ENCODE measurements at places on chromosomes 1 and 21.
A peak's percentile ranks its signal among the peaks of the same experiment; 100 is the strongest.

DNA sequence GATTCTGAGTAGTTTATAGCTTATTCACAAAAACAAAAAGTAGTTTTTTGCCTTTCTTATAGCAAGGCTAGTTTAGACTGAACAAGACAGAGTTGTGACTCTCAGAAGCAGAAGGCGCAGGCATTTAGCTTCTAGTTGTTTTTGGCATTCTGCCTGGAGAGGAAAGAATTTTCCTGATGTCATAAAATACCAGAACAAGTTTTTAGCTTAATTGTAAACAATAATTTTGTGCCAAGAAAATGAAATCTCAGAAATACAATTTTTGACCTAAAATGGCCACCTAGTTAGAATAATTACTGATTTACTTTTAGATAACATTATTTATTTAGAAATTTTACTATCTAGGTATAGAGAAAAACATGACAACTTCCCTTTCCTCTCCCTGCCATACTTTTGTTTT is 1.0 kb downstream of the DNAJB4 start:
- DNase-seq: peak; percentile 30

DNA sequence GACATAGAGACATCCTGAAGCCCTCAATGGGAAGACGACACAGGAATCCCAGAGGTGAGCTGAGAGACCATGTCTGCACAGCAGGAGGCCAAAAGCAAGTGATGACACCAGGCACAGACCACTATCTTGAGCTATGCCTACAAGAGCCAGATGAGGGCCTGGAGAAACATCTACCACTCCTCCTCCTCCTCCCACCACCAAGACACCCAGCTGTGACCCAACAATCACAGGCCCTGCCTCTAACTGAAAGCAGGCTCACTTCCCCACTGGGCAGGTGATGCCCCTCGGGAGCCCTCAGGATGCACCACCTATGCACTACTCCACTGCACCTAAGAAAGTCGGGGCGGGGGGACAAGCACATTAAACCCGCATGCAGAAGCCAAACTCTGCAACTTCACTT is 16.5 kb downstream of the TADA1 start:
- no peak for DNase-seq

GRCh38 chr1:119626841-119627240 is 21.2 kb downstream of the ZNF697 start:
- DNase-seq: peak; percentile 65

DNA sequence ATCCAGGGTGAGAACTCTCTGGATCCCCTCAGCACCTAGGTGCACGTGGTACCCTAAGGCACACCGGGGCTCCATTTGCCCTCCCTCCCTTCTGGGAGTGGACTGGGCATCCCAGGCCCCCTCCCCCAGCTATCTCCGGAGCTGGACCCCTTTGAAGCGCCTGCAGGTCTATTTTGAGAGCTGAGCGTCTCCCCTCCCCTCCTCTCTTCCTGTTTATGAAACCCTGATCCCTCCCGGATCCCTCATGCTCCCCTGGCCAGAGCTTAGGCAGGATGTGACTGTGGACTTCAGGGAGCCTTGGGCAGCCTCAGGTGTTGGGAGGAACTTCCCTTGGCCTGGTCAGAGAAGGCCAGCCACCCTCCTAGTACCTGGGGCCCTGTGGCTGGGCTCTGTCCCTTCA is 10.2 kb downstream of the RPS6KA1 start:
- no peak for DNase-seq
